ENCODE measurements at places on chromosomes 3 and 15.

DNA sequence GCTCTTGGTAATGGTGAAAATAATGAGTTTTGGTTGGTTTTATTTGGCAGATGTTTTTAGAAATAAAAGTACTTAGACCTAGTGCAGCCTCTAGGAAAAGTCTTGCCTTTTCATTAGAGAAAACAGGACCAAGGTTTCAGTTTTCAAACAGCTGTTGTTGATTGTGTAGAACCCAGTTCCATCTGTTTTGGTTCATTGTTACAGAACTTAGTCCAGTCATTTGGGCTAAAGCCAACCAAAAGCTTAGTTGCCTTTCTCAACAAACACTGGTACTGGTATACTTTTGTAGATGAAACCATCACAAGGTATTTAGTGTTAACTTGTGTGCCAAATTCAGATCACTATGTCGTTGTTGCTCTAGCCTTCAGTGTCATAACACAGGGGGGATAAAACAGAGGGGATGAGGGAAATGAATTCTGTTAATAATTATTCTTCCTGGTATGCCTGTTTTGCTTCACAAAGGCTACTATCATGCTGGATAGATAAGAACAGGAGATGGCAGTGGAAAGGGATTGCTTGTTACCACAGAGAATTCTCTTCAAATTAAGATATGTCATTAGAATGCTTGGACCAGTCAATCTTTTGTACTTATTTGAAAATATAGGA is 12.6 kb upstream of the APH1B start:
- no peak for DNase-seq

DNA sequence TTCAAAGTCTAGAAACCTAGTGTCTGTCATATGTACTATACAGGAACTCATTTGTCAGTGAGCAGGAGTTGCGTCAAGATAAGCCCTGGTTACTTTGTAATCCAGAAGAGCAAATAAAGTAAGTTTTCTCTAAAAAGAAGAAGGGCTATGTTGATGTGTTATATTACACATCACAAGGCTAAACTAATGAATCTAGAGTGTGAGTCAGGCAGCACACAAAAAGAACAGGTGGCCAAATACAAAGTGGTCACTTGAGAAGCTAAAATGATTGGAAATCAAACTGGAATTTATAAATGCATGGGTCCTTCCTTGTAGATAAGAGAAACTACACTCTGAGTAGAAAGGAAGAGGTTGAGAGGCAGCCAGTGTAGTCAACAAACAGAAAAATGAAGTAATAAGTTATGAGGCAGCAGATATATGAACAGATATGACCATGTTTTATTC is 771.6 kb downstream of the DIPK2A start:
- DNase-seq = no peak

- no peak for DNase-seq
Observed at GRCh38 chr15:77042955-77043920, 27.7 kb downstream of the TSPAN3 start.

GRCh38 chr3:119625451-119626153 is 27.9 kb downstream of the PLA1A start:
- DNase-seq = no peak

DNA sequence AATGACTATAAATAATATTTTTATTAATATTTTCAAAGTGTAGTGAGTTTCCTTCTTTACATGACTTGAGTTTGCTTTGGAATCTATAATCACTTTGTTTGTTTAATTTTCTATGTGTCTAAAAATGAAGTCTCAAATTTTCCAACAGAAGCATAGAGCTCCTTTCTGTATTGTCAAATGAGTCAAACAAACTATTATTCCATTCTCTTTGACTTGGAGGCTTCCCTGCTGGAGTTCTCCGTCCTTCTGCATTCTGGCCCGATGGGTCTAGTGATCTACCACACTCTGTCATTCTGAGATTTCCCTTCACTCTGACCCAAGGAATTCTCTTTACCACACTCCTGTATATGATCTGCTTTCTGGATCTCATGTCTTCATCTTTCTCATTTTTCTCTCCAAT is 30.1 kb downstream of the POLR2M start:
- DNase-seq = no peak

DNA sequence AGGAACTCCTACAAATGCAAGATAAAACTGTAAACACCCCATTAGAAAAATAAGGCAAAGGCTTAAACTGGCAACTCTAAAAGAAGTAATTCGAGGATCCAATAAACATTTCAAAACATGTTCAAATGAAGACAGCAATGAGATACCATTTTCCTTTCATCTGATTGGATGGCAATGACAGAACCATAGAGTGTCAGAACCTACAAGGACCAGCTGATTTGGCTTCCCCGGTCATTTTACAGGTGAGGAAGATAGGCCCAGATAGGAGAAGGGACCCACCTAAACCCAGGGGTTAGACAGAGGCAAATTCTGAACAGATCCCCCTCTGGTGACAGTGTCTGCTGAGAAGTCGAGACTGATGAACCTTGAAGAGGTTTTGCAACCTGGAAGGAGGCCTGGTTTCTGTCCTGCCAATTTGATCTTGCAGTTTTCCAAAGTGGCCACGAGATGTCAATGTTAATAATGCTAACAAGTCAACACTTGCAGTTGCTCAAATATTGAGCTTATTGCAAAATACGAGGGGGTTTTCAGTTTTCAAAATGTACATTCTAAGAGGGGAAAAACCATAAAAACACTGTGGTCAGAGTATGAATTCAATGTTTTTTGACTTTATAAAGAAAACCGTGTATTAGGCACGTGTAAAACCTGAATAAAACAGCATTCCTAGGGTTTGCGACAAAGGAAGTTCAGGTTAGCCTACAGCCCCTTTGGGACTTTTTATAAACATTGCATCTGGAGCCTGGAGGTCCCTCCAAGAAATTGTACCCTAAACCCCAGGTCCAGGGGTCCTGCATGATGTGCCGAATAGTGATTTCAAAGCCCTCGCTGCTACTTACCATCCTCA is 21.5 kb downstream of the CFAP161 start:
- DNase-seq = peak; percentile 8

- DNase-seq = no peak
Observed at GRCh38 chr3:143220741-143221140, 101.2 kb downstream of the CHST2 start.

Data from DMS153 (cell line).